AML-193 (cell line): ENCODE measurements at places on chromosomes 1 and 21.

DNA sequence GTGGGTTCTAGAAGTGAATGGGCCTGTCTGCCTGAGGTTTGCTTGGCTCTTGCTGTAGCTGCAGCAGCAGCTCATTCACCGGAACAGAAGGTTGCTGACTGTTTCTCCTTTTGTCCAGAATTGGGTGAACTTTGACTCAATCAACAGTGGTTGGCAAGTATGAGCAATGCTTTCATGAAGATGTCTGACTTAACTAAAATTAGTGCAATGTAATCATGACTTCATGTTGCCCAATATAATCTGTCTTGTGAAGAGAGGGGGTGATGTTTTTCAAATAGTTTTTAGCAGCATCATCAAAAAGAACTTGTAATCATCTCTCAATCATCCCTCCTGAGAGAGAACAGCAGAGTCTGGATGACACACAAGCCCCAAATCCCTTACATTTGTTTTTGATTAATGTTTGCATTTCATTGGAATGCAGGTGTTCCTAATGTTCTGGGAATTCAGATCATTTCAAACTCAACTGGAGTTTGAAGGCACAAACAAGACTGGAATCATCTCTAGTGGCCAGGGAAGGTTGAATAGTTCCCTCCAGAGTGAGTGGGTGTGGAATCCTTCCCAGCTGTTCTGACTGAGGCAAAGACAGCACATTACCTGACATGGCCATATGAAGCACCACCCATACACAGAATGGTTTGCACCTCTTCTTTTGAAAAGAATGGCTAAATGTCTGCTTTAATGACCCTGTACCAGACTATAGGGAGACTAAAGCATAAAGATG is 82.9 kb downstream of the HLX start:
- DNase-seq = peak; percentile 14

- no peak for DNase-seq
Measured at GRCh38 chr1:174445817-174446216, 1.9 kb upstream of the GPR52 start.

GRCh38 chr1:27556781-27557595 is 47.0 kb downstream of the AHDC1 start:
- DNase-seq = peak; percentile 79

GRCh38 chr1:246161626-246162025 is 345.5 kb downstream of the SMYD3 start:
- no peak for DNase-seq

- no peak for DNase-seq
Measured at GRCh38 chr1:203167026-203167912, 8.4 kb downstream of the MYBPH start.

- no peak for DNase-seq
Measured at GRCh38 chr21:45162809-45163208, 88.4 kb downstream of the ADARB1 start.

DNA sequence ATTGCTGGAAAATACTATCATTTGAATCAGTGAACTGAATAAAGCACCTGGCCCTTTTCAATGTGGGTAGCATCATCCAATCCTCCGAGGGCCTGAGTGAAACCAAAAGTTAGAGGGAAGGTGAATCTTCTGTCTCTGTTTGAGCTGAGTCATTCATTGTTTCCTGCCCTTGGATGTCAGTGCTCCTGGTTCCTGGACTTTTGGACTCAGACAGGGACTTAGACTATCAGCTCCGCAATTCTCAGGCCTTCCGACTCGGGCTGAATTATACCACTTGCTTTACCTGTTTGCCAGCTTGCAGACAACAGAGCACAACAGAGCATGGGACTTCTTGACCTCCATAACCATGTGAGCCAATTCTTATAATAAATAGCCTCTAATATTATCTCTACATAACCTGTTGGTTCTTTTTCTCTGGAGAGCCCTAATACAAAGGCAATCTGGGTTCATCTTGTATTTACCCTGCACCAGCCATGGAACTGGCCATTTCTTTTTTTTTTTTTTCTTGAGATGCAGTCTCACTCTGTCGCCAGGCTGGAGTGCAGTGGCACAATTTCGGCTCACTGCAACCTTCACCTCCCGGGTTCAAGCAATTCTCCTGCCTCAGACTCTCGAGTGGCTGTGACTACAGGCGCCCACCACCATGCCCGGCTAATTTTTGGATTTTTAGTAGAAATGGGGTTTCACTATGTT is 19.2 kb upstream of the VASH2 start:
- DNase-seq = no peak

DNA sequence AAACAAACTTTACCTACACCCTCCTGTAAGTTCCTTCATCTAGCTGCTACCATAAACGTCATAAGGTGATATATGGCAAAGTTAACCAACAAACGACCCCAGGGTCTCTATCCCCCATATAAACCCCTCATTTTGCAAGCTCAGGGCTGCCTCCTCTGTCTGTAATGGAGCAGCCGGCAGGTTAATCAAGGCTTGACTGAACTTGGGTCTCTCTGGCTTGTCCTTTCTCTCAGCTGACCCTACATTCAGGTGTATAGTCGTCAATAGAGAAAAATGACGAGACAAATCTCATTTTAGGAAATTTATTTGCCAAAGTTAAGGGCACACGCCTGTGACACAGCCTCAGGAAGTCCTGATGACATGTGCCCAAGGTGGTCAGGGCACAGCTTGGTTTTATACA is 67.4 kb downstream of the WDR4 start:
- DNase-seq = no peak

GRCh38 chr1:11767922-11768704 is 6.1 kb downstream of the C1orf167 start:
- no peak for DNase-seq

- no peak for DNase-seq
Measured at GRCh38 chr1:33399375-33399774, 31.5 kb downstream of the PHC2 start.
